ENCODE measurements at places on chromosomes 13 and 19. TPM values are rescaled to one million over a fixed set of nuclear protein-coding genes. Genes with fewer than 3 reads are reported as not detected.

RNF113B gene
- total RNA-seq = not detected

LRRC4B gene
- 0.31 TPM for total RNA-seq

IGFL2 gene
- total RNA-seq = 0.84 TPM

C19orf44 gene
- total RNA-seq = 3.4 TPM

ZNF665 gene
- total RNA-seq = not detected

PCDH9 gene
- 8.7 TPM for total RNA-seq

IGSF23 gene
- 0.59 TPM for total RNA-seq

ACP5 gene
- 0.29 TPM for total RNA-seq

FSD1 gene
- total RNA-seq = 7.7 TPM

SLITRK5 gene
- 0.38 TPM for total RNA-seq

SLC15A1 gene
- not detected for total RNA-seq

ONECUT3 gene
- total RNA-seq = 0.01 TPM

APLP1 gene
- 99.5 TPM for total RNA-seq

LHB gene
- total RNA-seq = not detected

SLAIN1 gene
- total RNA-seq = 0.69 TPM

ZNF726 gene
- total RNA-seq = 0.59 TPM

All from A549 treated with CpdA at 1 μM for 4 hours (cell line).